Cerebellar cortex (tissue), 1 donor: ENCODE measurements at places on chromosomes 16 and 17.

- no peak for DNase-seq
Observed at GRCh38 chr16:14398014-14398717, 231.9 kb downstream of the PARN start.

DNA sequence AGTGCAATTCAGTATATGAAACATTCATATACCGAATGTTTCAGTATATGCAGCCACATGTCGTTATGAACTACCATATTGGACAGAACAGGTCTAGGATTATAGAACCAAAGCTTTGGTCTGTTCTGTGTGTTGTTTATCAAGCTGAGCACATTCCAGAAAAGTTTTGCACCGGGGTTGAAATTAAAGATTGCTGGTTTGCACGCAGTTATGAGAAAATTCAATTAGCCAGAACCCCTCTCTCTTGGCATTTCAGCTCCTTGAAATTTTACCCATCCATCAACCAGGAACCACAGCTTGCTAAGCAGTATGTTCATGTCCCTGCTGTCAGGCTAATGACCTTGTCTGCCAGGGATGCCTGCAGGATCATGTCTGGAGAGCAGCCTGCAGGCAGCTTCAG is 9.5 kb downstream of the KRT32 start:
- no peak for DNase-seq

DNA sequence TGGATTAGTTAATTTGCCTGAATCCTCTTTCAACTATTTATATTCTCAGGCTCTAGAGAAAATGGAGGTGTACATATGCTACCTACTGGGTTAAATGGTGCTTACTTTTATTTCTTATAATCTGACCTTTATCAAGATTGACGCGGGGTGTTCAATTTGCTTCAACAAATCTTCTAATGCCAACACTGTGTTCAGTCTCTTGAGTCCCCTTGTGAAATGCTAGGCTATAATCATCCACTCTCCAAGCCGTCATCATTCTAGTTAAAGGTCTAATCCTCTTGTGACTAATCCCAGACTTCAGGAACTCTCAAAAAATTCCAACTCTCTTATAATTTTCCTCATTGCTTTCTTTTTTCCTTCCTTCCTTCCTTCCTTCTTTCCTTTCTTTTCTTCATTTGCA is 1396.2 kb downstream of the CDH8 start:
- no peak for DNase-seq

DNA sequence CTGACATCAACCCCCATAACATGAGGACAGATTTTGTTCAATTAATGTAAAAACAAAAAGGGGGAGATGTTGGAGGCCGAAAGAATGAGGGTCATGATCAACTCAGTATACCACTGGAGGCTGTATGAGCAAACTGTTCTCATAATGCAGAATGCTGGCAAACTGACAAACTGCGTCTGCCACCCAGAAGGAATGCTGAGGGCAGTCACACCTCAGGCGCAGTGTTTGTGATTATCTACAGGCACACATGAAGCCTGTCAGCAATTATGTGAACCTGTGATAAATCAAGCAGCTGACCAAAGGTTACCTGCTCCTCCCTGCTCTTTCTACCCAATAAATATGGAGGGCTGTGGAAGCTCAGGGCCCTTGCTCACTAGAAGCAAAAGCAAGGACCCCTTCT is 27.3 kb downstream of the CD300LG start:
- DNase-seq: no peak

DNA sequence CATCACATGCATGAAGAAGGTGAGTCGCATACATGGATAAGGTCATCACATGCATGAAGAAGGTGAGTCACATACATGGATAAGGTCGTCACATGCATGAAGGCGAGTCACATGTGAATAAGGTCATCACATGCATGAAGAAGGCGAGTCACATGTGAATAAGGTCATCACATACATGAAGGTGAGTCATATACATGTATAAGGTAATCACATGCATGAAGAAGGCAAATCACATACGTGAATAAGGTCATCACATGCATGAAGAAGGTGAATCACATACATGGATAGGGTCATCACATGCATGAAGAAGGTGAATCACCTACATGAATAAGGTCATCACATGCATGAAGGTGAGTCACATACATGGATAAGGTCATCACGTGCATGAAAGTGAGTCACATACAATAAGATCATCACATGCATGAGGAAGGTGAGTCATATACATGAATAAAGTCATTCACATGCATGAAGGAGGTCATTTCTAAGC is 105.1 kb upstream of the SDK2 start:
- no peak for DNase-seq

DNA sequence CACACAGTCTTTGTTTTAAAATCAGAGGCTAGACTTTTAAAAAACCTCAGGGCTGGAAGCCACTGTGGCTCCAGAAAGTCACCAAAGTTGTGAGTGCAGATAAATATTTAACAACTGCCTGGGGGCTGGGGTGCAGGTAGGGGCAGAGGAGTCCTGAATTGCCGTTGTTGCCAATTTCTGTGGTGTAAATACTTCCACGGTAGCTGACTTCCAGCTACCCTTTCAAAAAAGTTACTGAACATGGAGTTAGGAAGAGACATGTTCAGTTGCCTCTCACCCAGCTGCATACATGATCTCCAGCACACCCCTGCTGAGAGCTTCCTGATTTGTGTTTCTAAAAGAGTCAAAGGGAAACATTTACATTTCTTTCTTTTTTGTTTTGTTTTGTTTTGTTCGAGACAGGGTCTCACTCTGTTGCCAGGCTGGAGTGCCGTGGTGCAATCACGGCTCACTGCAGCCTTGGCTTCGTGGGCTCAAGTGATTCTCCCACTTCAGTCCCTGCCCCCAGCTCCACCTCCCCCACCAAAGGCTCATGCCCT is 58.7 kb downstream of the PLXDC1 start:
- DNase-seq: no peak
